ENCODE measurements at places on chromosomes 4 and X. TPM values are rescaled to one million over a fixed set of nuclear protein-coding genes. Genes with fewer than 3 reads are reported as not detected.

- no peak for DNase-seq
These were observed 214.6 kb downstream of the PALLD start for GRCh38 chr4:168711197-168712140.

GRCh38 chrX:36650622-36651021, 357.5 kb upstream of the FAM47C start:
- DNase-seq = no peak

DNA sequence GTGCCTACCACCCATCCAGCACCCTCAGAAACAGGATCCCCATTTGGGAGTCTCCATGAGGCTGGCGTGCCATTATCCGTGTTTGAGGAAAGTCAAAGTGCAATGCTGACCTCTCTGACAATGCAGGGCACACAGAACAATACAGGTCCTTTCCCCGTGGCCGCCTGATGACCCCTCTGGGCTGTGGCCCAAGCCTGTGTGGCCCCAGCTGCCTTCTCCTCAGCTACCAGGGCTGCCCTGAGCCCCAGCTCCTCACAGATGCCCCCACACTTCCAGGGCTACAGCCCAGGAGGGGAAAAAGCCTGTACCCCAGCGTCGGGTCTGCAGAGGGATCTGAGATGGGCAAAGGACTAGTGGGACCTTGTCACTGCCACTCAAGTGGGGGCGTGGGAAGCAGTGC, 15.5 kb downstream of the ZFYVE28 start:
- no peak for DNase-seq

Gene FAM47A
- total RNA-seq = not detected

Gene KCNE5
- total RNA-seq = not detected

Gene SATL1
- not detected for total RNA-seq

Gene AMTN
- total RNA-seq = not detected

All from body of pancreas (tissue), 4 donors.